Right lung (tissue), 10 donors: ENCODE measurements at places on chromosomes 3 and 15.

- DNase-seq, result no peak
Observed at GRCh38 chr3:118089563-118089962, 945.1 kb downstream of the IGSF11 start.

DNA sequence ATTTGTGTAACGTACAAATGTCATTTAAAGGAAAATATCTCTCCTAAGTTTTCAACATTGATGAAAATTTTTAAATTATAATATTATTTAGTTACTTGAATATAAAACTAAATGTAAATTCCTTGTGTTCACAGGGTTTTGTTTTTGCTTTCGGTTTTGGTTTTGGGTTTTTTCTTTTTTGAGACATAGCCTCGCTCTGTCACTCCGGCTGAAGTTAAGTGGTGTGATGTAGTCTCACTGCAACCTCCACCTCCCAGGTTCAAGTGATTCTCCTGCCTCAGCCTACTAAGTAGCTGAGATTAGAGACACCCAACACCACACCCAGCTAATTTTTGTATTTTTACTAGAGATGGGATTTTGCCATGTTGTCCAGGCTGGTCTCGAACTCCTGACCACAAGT lies 79.3 kb upstream of the TCF12 start:
- no peak for DNase-seq

GRCh38 chr3:171249245-171249644 lies 211.0 kb downstream of the TNIK start:
- DNase-seq, result no peak

DNA sequence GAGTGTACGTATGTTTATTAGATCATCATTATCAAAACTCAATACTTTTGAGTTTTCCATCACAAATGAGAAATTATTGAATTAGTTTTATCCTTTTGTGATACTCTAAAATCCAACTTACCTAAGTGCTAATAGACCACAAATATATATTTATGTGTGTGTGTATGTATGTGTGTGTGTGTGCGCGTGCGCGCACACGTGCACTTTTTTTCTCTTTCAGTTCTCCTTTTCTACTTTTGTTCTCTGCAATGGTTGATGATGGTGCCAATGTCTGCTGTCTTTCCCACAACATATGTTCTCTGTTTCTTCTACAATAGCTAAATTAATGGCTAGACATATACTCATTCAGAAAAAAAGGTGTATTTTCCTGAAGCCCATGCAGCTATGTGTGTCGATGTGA lies 571.6 kb upstream of the ARPP21 start:
- no peak for DNase-seq

- no peak for DNase-seq
Observed at GRCh38 chr15:101318147-101318819, 23.2 kb upstream of the SNRPA1 start.

- no peak for DNase-seq
Observed at GRCh38 chr3:186128158-186128557, 19.3 kb upstream of the ETV5 start.

- DNase-seq, result no peak
Observed at GRCh38 chr3:111519178-111519855, 22.7 kb upstream of the CD96 start.

DNA sequence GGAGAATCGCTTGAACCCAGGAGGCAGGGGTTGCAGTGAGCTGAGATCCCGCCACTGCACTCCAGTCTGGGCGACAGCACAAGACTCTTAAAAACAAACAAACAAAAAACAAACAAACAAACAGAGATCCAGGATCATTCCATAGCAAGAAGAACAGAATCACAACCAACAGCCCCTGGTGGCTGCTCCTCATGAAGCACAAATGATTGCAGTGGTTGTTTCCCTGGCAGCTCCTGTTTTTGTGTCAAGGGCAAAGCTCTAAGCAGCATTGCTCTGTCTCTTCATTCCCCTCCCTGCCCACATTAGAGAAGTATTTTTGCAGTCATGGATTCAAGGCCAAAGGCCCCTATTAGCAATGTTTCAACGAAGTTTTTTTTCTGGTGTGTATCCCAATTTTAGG lies 25.8 kb upstream of the BLM start:
- no peak for DNase-seq

DNA sequence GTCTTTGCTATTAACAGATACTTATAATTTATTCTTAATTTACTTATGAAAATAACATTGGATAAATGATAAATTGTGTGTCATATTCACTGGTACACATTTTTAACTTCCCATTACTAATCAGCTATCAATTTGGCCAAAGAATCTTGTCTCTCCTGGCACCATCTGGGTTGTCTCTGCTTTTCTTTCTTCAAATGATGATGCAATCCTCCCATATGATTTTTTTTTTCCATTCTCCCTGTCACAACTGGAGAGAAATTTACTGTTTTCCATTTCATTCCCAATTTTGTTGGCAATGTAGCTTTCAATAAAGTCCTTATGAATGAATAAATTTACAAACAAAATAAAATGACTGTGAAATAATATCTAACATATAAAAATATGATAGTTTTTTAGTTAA lies 743.7 kb upstream of the EPHA6 start:
- no peak for DNase-seq

DNA sequence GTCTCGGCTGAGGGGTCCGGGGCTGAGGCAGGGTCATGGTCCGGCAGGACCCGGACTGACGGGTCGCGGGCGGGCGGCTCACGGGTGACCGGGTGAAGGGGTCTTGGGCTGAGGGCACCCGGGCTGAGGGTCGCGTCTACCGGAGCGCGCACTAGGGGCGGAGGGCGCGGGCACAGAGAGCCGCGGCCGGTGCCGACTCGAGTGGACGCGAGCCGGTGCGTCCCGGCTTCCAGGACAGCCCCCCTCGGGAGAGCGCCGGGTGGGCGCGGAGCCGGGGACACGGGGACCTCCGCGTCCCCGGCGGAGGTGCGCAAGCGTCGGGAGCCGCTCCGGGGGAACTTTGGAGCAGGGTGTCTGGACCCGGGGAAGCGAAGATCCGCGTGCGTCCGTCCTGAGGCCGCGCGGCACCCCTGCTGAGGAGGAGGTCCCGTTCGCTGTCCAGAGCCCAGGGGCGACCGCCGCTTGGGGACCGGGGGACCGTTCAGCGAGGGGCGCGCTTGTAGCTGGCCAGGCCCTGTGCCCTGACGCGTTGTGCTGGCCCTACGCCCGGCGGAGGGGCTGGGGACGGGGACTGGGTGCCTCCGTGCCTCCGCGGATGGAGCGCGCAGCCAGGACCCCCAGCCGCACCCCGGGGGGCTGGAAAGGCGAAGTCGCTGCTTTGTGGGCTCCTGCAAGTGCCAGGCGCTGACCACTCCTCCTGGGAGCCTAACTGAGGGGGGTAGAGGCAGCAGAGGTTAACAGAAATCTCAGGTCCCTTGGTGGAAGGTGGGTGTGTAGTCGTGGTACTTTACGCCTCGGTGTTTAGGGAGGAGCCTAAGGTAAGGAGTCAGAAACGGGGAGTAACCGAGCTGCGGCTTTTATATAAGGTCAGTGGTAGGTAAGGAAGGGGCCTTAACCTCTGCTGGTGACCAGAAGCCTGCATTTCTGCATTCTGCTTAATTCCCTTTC lies at the start of gene PPARG:
Gene PPARG (plus strand): TSS at position 889 of the 948 bp plus-strand sequence. CDS start 90,642 bp downstream, outside the sequence.
- peak; percentile 38 for DNase-seq

GRCh38 chr3:112654979-112655378 lies 14.0 kb upstream of the CCDC80 start:
- no peak for DNase-seq

- no peak for DNase-seq
Observed at GRCh38 chr15:100373942-100374341, 32.2 kb upstream of the ADAMTS17 start.

DNA sequence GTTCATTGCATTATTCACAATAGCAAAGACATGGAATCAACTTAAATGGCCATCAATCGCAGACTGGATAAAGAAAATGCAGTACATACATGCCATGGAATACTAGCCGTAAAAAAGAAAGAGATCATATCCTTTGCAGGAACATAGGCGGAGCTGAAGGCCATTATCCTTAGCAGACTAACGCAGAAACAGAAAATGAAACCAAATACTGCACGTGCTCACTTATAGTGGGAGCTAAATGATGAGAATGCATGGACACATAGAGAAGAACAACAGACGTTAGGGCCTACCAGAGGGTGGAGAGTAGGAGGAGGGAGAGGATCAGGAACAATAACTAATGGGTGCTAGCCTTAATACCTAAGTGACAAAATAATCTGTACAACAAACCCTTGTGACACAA lies 57.9 kb downstream of the RASA2 start:
- no peak for DNase-seq

GRCh38 chr15:85595804-85596536 lies 198.8 kb downstream of the KLHL25 start:
- no peak for DNase-seq

- no peak for DNase-seq
Observed at GRCh38 chr15:39535466-39535865, 45.4 kb upstream of the THBS1 start.
